ENCODE measurements at places on chromosomes 2 and 18.

DNA sequence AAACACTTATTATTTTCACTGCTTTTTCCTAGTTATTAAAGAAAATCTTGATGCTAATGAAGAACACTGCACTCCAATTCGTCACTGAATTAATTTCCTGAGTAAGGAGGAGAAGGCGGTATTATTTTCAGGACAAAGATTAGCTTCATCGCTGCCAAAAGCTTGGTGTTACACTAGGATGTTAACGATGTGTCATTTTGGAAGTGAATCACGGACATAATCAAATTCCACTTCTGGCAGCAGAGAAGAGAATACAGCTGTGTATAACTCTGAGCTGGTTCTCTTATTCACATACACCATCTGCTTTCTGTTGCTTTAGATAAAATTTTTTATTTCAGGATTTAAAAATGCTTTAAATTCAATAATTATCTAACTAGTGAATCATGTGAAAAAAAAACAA, 74.1 kb downstream of the SCG2 start:
- no peak for DNase-seq

GRCh38 chr2:127599211-127599610, 46.7 kb upstream of the GPR17 start:
- no peak for DNase-seq

GRCh38 chr2:85273738-85274731, 53.8 kb downstream of the TGOLN2 start:
- peak; percentile 53 for DNase-seq

DNA sequence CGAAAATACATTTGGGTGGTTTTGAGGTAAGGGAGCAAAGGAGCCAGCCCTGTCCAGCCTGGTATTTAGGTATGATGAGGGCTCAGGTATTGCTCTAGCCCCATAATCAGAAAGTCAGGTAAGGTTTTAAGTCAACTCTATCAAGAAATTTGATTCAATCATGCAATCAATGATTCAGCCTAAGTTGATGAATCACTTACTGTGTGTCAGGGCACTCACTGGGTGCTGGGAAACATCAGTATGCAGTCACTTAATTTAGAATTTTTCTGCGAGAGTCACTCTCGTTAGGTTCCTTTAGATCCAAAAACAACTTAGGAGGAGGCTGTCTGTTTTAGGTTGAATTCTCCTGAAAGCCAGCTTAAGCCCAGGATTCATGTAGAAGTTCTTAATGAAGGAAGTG, 17.7 kb upstream of the SERPINB2 start:
- DNase-seq = no peak

GRCh38 chr2:202750763-202751427, 116.1 kb downstream of the FAM117B start:
- DNase-seq = no peak

DNA sequence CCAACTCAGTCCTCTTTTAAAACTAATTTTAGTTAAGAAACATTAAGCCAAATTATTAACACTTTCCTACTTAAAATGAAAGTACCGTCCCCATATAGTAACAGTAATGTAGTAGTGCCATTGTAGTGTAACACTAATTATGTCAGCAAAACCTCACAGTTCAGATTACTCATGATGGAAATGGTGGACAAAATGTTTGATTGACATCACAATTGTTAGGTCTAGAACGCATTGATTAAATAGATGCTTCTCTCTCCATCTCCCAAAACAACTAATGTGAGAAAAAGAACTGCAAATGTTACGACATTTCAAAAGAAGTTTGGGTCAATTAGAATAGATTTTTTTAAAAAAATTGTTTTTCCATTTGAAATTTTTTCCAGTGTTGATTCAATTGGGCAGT, 1.2 kb upstream of the ATF2 start:
- no peak for DNase-seq

DNA sequence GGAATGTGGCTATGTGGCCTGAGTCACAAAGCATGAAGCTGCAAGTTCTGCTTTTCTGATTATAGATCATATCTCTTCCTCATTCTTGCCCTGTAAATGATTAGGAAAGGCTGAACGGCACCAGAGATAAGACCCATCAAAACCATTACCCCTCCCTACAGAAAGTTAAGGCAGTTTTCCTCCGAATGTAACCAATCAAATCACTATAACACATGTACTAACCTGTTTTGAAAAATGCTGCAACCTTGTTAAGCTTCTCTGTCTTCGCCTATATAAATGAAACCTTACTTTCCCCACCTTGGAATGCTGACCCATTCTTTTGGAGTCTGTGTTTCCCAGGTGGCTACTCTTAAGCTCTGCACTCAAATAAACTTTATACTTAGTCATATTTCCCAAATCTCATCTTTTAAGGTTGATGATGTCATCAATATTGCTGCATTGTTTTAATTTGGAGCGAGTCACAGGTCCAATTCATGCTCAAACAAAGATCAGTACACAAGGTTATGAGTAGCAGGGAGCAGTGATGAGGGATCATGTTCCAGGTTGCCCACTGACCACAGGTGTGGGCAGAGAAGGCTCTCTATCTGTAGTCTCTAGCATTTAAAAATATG, 662.3 kb downstream of the IRS1 start:
- peak; percentile 4 for DNase-seq

- DNase-seq = peak; percentile 88
Measured at GRCh38 chr18:48952287-48953103, 1.7 kb upstream of the SMAD7 start.

GRCh38 chr2:17272170-17272569, 246.1 kb downstream of the RAD51AP2 start:
- no peak for DNase-seq

DNA sequence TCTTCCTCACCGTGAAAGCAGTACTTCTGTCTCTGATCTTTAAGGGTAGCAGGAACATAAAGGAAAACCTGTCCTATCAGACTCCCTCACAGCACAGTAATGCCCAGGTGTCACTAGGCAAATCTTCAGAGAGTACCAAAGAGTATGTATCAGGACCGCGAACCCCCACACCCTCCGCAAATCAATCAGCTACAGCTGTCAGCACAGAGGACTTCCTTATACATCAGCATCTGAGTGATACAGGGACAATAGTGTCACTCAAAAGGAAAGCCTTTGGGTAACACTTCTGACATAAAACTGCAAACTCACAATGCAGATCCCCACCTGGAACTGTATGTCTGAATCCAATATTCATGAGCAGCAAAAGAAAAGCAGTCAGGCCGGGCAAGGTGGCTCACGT, 2.6 kb downstream of the AFG3L2 start:
- no peak for DNase-seq

- no peak for DNase-seq
Measured at GRCh38 chr2:167334146-167334742, 446.0 kb downstream of the XIRP2 start.

GRCh38 chr2:65751408-65751807, 319.0 kb upstream of the SPRED2 start:
- no peak for DNase-seq

GRCh38 chr2:70607121-70607561, 53.5 kb upstream of the TGFA start:
- DNase-seq = no peak

- DNase-seq = peak; percentile 48
Measured at GRCh38 chr2:48589170-48589767, 28.4 kb upstream of the GTF2A1L start.

- DNase-seq = no peak
Measured at GRCh38 chr18:76850112-76850511, 27.8 kb downstream of the ZNF236 start.

DNA sequence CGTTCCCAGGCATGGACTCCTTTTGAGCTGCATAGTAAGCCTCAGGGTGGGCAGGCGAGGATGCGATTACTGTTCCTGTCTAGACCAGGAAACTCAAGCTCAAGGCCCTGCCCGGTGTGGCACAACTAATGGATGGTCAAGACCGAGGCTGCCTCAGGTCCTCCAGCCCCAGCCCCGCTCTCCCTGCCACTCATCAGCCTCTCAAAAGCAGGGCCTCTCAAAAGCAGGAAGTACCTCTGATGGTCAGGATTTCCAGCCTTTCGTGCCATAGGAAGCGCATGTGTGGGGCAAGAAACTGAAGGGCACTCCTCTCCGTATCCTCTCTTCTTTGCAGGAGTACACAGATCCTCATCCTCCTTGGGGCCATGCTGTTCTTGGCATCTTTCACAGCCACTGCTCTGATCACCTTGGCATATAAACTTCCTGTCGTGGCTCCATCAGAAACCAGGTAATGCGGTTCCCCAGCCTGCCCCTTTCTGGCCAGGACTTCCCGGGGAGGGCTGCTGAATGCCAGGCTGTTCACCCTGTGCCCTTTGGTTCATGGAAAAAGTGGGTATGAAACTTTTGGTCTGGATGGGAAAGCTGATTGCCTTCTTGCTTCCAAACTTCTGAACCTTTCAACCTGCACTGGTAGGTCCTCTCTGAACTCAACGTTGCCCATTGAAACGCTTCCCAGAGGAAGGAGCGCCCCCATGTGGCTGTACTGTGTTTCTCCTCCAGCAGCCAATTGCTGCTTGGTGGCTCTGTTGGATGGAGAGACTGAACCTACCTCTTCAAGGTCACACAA, 82.8 kb upstream of the SEC11C start:
- peak; percentile 59 for DNase-seq

DNA sequence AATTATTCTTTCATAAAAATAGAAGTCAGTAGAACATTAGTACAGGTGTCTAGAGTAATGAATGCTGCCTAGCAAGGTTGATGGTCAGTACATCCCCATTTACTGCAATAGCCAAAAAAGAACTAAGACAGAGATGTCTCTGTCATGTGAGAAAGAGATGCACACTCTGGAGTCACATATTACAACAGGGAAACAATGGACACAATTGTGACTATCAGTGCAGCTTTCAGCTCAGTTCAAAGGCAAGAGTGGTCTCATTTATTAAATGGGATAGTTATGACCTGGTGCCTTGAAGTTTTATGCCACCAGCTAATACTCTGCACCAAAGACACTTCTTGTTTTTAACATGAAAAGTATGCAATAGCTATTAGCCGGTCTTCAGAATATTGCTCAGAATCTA, 194.9 kb upstream of the CHAC2 start:
- DNase-seq = no peak

DNA sequence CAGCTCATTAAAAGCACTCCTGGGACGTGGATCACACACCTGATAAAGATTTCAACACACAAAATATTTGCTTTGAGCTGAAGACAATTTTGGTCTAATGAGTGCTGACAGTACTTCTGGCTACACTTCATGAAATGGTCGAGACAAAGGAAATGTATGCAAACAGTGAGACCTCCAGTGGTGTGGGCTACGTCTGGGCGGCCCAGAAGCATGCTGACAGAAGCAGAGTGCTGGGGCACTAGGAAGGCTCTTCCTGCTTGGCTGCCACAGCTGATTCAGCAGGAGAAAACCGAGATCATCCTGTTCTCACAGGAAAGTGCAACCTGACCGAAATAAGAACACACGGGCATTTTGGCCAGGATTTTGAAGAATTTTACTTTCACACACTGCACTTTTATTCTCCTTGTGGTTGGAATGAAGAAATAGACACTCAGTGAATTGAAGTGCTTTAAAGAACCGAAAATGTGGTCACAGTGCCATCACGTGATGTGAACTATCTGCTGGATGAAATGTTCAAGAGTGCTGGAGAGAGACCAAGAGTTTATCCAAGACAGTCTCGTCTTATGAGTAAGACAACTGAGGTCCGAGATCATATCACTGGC, 149.5 kb downstream of the CCBE1 start:
- peak; percentile 81 for DNase-seq

DNA sequence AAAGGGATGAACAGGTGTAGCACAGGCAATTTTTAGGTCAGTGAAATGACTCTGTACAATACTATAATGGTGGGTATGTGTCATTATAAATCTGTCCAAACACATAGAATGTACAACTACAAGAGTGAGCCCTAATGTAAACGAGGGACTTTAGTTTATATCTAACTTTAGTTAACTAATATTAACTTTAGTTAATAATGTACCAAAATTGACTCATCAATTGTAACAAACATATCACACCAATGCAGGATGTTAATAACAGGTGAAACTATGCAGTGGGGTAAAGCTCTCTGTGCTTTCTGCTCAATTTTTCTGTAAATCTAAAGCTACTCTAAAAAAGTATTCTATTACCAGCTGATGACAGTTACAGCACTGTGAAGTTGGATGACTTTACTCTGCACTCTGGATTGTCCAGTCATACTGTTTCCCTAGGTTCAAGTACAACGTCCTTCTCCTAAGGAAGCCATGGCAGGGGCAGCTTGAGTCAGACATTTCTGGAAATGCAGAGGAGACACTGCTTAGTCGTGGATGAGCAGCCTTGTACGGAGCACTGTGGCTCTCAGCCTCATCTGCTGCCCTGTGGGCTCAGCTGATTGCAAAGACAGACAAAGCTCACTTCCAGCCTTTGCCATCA, 26.1 kb downstream of the TGFA start:
- DNase-seq = no peak

DNA sequence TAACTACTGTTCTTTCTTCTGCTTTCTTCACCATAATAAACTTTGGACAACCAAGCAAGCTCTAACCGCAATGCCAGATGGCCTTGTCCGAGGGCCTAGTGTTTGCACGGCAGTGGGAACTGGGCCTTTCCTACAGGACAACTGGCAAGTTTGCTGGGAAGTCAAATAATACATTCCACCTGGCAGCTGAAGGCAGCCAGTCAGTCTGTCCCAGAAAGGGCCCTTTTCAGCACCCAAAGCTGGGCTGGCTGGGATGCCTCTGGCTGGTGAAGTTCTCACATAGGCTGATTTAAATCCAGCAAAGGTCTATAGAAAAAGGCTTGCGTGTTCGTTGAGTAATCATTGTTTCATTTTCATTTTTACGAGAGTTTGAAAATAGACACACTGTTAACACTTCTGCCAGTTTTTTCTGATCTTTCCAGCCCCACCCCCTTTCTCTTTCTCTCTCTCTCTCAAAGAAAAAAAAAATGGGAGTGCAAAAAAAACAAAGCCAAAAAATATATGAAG, 110.0 kb upstream of the EPAS1 start:
- DNase-seq = no peak
